ENCODE measurements at places on chromosomes 16 and 17.

DNA sequence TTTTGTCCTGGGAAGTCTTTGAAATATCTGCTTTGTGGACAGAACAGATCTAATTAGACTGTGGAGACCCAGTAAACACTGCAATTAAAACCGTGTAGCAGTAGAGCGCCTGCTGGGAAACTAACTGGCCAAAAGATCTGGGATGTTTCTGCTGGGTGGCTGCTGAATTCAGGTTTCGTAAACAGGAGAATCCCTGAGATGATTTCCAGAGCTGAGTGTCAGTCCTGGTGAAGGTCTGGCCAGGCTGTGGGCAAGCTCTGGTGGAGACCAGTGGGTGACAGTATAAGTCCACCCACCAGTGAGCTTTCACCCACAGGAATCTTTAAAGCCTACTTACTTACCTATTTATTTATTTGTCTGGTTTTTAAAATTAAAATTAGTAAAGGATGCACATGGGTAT, 257.2 kb downstream of the IRF8 start:
- DNase-seq: no peak

- DNase-seq: no peak
Observed at GRCh38 chr17:17566896-17567513, 24.5 kb downstream of the PEMT start.

DNA sequence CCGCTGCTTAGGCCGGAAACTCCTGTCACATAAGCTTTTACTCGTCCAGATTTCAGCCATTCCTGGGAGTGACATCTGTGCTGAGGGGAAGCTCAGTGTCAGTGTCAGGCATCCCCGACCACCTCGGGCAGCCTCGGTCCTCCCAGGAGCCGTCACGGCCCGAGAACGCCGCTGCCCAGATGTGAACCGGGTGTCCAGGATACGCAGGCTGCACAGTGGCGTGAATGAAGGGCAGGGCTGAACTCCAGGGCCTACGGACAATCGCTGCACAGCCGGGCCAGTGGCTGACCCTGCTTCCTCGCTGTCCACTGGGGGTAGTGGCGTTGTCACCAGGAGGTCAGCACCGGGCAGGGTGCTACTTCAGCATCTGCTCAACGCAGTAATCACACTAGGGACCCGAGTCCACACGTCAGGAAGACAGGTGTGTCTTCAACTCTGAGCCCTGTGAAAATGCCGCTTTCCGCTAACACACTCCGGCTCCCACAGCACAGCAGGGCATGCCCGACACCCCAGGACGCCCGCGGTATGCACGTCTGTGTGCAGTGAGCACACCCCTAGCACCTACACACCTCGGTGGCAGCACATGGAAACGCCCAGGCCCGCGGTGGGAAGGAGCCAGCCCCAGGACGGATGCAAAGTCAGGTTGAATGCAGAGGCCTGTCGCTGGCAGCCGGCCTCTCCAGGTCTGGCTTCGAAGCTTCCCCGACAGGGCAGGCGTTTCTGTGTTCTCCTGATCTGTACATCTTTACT, 3.1 kb downstream of the LMF1 start:
- DNase-seq: no peak

GRCh38 chr16:56382459-56382858, 42.9 kb downstream of the AMFR start:
- DNase-seq: no peak

DNA sequence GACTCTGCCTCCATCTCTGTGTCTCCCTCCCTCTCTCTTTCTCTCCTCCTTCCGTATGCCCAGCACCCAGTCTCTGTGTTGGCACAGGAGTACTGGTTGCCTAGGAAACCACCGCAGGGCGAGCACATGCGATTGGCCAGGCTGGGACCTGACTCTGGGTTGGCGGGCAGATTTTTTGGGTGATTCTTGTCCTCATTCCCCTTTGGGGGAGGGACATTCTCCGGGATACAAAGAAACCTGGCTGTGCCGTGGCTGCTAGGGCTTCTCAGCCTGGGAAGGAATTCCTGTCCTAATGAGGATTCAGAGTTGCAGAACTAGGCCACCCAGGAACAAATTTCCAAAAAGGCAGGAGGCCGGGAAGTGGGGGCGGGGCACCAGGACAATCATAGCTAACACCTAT, 168.9 kb downstream of the SHISA9 start:
- peak; percentile 9 for DNase-seq

DNA sequence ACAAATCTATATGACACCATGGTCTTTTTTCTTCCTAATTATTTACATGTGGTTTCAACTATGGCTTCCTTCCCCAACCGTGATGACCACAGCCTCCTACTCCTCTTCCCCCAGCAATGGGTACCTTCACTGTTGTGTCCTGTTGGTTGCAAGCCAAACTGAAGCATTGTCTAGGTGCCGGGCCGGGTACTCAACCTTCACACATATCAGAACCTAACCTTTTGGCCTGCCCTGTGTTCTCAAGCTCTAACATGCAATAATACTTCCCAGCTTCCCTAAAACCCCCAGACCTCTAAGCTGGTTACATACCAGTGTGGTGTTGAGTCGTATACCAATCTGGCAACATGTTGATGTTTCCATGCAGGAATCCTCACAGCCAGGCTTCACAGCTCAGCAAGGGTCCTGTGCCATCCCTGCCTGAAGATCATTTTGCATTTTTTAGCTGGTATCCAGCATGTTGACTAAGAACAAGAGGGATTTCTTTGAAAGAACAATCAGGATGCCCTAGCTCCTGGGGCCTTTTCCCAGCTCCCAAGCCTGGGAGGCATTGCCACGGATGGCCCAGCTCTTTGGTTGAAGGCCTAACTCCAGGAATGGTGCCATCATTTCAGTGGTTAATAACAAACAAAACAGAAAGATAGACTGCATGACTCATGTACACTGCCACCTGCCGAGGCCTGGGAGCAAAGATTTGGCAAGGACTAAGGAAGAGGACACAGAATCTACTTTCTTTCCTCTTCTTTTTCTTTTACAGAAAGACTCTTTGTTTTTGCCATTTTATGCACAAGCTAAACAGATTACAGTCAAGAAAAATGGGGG, 373.7 kb upstream of the SALL1 start:
- peak; percentile 23 for DNase-seq

DNA sequence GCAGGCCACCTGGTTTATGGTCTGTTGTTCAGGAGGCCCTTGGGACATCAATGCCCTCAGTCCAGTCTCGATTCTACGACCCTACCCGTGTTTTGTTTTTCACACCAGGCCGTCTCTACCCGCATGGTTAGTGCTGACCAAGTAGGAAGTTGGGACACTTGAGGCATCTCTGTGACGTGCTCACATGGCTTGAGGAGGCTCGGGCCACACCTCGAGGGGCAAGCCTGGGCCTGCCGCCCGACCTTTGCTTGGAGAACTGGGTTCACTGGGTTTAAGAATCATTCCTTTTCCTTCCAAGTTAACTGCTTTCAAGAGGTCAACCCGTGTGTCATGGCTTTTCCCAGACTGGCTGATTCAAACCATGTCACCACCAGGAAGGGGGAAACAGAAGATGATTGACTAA, 86.8 kb downstream of the CMIP start:
- DNase-seq: no peak

All from midbrain (tissue), 1 donor.